ENCODE measurements at places on chromosomes 1 and 21. TPM values are rescaled to one million over a fixed set of nuclear protein-coding genes. Genes with fewer than 3 reads are reported as not detected.
A peak's percentile ranks its signal among the peaks of the same experiment; 100 is the strongest.

KLHL12 gene
- 25.5 TPM for total RNA-seq

- DNase-seq, result peak; percentile 65
These were observed 987 bp upstream of the CDCP2 start for GRCh38 chr1:54153535-54154439.

DNA sequence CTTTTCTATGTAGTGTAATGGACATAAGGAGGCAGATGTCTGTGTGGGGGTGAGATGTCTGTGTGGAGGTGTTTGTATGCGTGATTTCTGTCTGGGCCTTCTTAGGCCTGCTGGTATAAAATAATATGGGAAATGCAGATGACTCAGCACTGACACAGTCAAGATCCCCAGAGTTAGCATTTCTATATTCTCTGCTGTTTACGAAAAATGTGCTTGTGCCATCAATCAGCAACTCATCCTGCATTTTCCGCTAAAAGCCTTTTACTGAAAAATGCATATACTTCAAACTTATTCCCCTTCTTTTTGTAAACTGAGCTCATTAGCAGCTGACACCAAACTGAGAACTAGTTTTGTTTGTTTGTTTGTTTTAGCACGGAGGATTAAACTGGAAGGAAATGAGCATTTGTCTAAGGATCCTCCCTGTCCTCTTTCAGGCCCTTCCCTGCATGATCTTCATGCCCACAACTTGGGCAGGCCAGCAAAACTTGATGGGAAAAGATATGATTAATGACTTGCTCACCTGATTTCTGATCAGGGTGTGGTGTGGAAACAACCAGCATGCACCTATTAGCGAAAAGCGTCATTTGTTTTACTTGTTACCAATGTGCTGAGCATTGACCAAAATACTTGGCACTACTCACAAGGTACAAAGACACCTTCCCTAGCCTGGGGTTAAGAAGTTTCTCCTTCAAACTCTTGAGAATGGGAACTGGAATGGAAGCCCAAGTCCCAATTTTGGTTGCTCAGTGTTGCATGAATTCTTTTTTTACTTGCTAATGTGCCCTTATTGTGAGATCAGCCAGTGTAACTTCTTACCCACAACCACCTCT lies 77.4 kb downstream of the NDUFS5 start:
- DNase-seq, result no peak

FAM163A gene
- total RNA-seq, result not detected

DNA sequence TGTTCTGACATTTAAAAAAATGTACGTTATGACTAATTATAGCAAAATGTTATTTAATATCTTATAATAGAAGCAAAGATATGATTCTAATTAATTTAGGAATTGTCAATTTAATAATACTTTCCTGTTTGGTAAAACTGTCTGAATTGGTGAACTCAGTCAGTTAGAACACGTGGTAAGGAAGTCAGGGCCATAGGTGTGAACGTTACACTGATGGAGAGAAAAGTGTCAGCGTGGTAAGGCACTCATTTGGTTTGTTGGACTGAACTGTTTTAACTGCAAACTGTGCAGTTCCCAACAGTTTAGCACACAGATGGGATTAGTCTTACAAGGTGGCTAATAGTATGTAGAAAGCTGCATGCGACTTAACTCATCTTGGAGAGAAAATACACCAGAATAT lies 102.9 kb downstream of the EPB41 start:
- DNase-seq, result no peak

C1orf226 gene
- 21.1 TPM for total RNA-seq

DNA sequence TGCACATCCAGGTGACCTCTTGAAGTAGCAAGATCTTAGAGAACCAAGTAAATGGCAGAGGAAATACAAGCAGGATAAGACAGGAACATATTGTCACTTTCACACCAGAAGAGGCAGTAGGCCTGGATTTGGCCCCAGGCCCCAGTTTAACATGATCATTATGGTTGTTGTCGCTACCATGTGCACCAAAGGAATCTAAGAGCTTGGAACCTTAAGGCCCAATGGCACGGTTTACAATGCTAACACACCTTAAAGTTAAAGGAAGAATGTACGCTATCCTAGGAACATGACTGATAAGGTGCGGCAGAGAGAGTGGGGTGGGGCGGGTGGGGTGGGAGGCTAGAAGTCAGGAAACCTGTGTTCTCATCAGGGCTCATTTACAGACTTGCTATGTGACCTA lies 147.5 kb downstream of the ROR1 start:
- no peak for DNase-seq

SIM2 gene
- total RNA-seq, result 0.33 TPM

DNA sequence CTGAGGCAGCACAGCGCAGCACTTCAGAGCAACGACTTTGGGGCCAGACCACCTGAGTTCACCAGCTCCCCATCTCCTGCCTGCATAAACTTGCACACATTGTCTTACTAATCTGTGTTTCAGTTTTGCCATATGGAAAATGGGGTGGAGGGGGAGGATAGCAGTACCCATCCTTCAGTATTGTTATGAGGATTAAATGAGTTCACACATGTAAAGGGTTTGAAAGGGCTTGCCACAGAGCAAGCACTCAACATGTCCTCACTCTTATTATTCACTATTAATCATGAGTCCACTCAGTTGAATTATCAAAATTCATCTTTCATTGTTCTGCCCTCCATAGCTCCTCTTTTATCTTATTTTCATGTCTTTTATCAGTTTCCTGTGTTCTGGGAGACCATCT lies 40.1 kb upstream of the BMP8B start:
- DNase-seq, result no peak

DNA sequence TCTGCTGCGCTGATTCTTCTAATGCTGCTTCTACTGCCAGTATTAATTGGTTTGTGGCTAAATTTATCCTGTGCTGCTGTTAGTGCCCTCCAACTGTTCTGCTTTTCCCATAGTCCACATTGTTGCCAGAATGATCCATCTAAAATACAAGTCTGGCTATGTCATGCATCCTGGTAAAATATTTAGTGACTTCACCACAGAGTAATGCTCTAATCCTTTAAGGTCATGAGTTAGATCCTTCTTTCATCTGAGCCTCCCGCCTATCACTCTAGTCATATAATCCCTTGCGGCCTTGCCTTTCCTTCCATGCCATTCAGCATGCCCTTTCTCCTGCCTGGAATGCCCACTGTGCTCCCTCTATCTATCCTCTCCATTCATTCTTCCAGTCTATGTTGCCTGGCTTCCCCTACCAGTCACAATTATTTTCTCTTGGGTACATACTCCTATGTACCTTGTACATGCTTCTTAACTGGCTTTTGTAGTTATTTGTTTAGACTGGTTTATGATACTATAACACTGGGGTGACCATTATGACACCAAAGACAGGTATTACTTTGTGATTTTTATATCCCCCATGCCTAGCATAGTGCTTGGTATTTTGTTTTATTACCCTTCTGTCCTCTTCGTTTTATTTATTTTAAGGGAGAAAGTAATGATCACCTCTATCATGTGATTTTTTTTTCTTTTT lies 144.0 kb downstream of the MAGI3 start:
- no peak for DNase-seq

LDLRAD1 gene
- not detected for total RNA-seq

DNA sequence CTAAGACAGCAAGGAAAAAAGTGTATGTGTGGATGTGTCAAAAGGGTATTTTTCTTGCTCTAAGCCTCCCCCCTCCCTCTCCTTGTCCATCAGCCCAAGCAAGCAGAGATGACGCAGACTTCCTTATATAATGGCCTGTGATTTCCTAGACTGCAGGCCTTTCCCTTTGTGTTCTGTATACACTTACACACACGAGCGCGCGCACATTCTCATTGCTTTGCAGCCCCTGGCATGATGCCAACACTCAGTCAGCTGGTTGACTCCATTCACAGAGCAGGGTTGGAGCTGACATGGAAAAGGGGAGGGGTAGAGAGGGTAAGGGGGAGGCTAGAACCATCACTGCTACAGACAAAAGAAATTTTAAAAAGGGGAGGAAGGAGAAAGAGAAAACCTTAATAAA lies 41.8 kb downstream of the GATAD2B start:
- peak; percentile 86 for DNase-seq

DENND2D gene
- 27.7 TPM for total RNA-seq

GRCh38 chr1:240831922-240832321 lies 220.0 kb upstream of the GREM2 start:
- no peak for DNase-seq

- peak; percentile 20 for DNase-seq
These were observed 32.4 kb upstream of the BSDC1 start for GRCh38 chr1:32426489-32427255.

- DNase-seq, result no peak
These were observed 38.0 kb upstream of the PTGFRN start for GRCh38 chr1:116871779-116872146.

TADA1 gene
- 18.7 TPM for total RNA-seq

VAV3 gene
- total RNA-seq, result 8.0 TPM

- DNase-seq, result no peak
These were observed 7.8 kb upstream of the ZFP69 start for GRCh38 chr1:40469327-40469726.

GRCh38 chr1:151837197-151837596 lies 2.4 kb downstream of the C2CD4D start:
- no peak for DNase-seq

DNA sequence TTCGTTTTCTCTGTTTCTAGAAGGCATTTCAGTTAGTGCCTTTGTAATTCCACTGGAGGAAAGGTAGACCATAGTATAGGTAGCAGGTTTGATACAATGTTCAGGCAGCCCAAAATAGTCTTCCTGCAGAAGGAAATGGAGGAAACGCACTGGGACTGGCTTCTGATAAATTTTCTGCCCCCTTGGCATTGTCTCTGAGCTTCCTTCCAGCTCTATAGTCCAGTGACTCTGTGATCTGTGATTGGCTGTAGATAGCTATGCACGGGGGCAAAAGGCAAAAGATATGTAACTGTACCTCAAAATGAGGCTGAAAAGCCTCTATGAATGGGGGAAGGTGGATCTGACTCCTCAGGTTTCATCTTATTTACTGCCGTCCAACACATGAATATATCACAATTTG lies 5.8 kb upstream of the MAGOH start:
- no peak for DNase-seq

GRCh38 chr1:88455621-88456256 lies 228.3 kb upstream of the PKN2 start:
- DNase-seq, result no peak

DNA sequence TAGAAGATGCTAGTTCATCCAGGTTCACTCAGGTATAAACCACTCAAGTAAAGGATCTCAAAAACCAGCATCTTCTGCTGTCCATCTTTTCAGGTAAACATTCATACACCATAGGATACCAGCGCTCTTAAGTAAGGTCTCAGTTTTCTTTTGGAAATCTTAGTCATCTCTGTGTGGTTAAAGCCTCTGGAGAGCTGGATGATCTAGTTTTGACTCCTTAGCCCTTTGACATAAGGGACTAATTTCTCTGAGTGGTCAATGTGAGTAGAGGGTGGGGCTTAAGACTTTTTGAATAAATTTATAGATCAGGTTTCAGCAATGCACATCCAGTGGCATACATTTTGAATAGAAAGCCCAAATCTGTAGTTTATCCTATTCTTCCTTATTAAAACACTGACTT lies 92.3 kb downstream of the CTH start:
- no peak for DNase-seq

DNA sequence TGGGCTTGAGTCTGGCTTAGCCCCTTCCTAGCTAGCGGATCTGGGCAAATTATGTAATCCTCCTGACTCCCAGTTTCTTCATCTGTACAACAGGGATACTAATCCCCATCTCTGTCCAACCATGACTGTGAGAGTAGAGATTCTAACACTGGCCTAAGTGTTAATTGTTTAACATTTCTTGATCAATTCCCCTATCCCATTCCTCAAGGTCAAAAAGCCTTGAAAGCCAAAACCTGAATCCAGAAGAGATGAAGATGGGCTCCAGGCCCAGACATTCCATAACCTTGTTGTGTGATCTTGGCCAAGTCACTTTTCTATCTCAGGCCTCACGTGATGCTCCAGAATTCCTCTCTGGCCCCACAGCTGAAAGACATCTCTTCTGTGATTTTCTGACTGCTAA lies 18.8 kb upstream of the PHLDA3 start:
- no peak for DNase-seq

KRTAP21-2 gene
- not detected for total RNA-seq

- DNase-seq, result no peak
These were observed 11.4 kb upstream of the RGS16 start for GRCh38 chr1:182615468-182616129.

TAS1R1 gene
- total RNA-seq, result 0.16 TPM

DIRAS3 gene
- total RNA-seq, result 0.96 TPM

ZNF648 gene
- 3.3 TPM for total RNA-seq

GRCh38 chr1:20323613-20323920 lies 32.9 kb downstream of the VWA5B1 start:
- DNase-seq, result no peak

- no peak for DNase-seq
These were observed 20.1 kb upstream of the NKAIN1 start for GRCh38 chr1:31259746-31260145.

DNA sequence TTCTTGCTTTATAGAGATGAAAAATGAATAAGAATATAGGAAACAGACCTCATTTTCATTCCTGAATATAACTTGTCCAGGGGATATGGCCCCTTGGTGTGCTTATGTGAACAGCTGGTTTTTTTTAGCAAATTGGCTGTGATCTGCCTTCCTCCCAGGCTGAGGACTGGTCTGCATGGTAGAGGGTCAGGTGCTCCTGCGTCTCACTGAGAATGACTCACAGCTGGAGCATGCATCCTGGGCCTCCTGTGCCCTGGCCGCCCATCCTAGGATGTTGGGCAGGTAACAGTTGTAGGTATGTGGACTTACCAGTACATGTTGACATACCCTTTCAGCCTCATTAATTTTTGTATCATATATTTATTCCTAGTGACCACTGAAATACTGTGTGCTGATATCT lies 29.8 kb downstream of the AGT start:
- DNase-seq, result no peak

- no peak for DNase-seq
These were observed at the start of gene ABCA4 for GRCh38 chr1:94120991-94121390. TSS of gene ABCA4 (minus strand) at chr1:94121148. CDS start at chr1:94121045, 103 bp downstream.

GRCh38 chr1:40712997-40713396 lies 21.5 kb downstream of the NFYC start:
- DNase-seq, result no peak

DNA sequence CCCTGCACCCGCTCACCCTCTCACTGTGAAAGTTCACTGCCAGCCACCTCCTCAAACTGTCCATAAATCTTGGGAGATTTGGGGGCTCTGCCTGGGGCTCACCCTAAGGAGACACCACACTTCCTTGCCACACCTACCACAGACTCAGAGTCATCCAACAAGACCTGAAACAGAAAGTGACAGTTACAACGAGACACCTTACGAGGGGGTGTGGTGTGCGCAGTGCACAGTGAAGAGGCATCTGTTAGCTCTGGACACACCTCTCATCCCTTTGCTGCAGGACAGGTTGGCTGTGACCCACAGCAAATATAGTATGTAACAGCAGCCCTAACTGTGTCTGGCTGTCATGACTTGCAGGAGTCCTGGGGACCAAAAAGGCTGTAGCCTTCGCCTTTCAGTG lies 190.2 kb downstream of the NR5A2 start:
- DNase-seq, result no peak

NIPAL3 gene
- 28.5 TPM for total RNA-seq

- DNase-seq, result no peak
These were observed 264.7 kb downstream of the CTH start for GRCh38 chr1:70675737-70676156.

- DNase-seq, result no peak
These were observed 13.3 kb upstream of the GLIS1 start for GRCh38 chr1:53752281-53752680.

GRCh38 chr1:169483500-169483966 lies 2.2 kb downstream of the SLC19A2 start:
- peak; percentile 40 for DNase-seq

Measured in breast epithelium (tissue), 4 donors.